Bronchial epithelial cell (primary cell): ENCODE measurements at places on chromosomes 1 and 21. TPM values are rescaled to one million over a fixed set of nuclear protein-coding genes. Genes with fewer than 3 reads are reported as not detected.

GRCh38 chr1:89724369-89725010, 91.6 kb downstream of the LRRC8C start:
- peak; percentile 93 for DNase-seq

GLUL gene
- 344 and 510 TPM in 2 replicates for total RNA-seq

GRCh38 chr1:56491441-56491840, 87.9 kb downstream of the PLPP3 start:
- peak; percentile 34 for DNase-seq

- DNase-seq, result no peak
Measured at GRCh38 chr1:6099787-6100765, 54.4 kb downstream of the KCNAB2 start.

DNA sequence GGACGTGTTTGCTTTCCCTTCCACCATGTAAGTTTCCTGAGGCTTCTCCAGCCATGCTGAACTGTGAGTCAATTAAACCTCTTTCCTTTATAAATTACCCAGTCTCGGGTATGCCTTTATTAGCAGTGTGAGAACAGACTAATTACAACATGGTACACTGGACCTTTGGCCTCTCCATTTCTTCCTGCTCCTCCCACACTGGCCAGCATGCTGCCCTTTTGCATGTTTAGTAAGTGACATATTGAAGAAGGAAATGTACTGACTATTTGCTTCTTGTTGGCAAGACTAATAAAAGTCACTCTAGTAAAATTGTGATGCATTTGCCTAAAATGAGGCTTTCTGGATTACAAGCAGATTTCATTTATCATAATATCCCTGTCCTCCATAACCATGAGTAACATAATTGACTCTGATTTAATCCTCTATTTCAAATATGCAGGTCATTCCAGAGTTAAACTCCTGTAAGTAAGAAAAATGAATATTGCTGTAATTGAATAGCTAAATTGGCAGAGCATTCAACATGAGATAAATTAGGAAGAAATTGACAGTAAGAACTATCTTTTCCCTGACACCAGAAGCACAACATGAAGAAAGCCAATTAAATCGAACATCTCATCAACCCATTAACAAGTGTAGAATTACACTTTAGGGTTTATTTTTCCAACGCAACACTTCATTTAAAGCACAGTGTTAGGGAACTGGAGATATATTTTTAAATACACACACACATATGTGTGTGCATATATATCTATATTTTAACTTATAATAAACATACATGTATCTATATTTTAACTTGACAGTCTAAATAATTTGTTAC, 427.8 kb upstream of the ZP4 start:
- DNase-seq, result no peak

DNA sequence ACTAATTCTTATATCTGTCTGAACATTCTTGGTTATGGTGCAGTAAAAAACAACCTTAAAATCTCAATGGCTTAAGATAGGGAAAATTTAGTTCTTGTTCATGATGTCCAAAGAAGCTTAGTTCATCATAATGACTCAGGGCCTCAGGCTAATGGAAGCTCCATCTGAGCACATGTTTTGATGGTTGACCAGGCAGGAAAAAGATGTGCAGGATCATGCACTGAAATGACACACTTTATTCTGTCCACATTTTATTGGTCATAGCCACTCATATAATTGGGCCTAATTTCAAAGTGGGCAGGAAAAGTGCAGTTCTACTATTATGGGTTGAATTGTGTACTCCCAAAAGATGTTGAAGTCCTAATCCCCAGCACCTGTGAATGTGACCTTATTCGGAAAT, 198.2 kb downstream of the CENPF start:
- peak; percentile 12 for DNase-seq

RAB4A gene
- 33.4 and 39.0 TPM in 2 replicates for total RNA-seq

DNA sequence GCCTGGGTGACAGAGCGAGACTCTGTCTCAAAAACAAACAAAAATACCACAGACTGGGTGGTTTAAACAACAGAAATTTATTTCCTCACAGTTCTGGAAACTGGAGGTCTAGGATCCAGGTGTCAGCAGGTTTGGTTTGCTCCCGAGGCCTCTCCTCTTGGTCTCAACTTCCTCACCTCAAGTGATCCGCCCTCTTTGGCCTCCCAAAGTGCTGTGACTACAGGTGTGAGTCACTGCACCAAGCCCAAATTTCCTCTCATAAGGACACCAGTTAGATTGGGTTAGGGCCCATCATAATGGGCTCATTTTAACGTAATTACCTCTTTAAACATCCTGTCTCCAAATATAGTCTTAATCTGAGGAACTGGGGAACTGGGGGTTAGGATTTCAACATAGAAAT, 35.5 kb downstream of the MFSD2A start:
- peak; percentile 91 for DNase-seq

VHLL gene
- 0.26 and 0.77 TPM in 2 replicates for total RNA-seq

DNA sequence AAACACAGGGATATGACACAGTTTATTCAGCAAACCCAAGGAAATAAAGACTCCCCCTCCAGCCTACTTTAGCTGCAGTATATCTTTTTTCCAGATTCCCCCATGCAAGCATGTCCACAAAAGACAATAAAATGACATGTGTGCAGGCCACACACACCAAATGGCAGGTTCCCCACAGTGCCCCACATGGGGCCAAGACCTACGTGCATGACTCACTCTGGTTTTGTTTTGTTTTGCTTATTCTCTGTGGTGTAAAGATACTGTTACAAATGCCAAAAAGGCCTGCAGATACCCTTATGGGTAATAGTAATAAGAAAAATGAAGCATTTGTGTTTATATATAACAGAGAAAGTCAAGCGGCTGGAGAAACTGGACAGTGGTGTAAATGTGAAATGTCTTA, 71.6 kb downstream of the RD3 start:
- peak; percentile 14 for DNase-seq

PIK3R3 gene
- 1.8 and 4.0 TPM in 2 replicates for total RNA-seq

DNA sequence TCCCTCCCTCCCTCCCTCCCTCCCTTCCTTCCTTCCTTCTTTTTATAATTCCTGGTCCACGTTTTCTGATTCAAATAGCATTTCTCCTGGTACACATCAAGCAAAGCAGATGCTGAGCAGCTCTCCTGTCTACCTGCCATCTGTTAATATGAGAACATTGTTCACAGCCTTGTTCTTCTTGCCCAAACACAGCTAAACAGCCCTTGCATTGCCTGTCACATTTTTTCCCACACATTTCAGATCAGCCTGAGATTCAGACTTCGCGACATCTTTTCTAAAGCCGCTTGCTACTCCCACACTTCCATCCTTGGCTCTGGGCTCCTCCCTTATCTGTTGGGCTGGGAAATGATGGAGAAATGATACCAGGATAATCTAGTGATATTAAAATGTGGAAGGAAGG, 200.5 kb downstream of the PCP4 start:
- no peak for DNase-seq

CAPN8 gene
- total RNA-seq, result under 0.01 and 0.26 TPM in 2 replicates

GRCh38 chr1:16145662-16146278, 10.1 kb downstream of the EPHA2 start:
- DNase-seq, result peak; percentile 82

DNA sequence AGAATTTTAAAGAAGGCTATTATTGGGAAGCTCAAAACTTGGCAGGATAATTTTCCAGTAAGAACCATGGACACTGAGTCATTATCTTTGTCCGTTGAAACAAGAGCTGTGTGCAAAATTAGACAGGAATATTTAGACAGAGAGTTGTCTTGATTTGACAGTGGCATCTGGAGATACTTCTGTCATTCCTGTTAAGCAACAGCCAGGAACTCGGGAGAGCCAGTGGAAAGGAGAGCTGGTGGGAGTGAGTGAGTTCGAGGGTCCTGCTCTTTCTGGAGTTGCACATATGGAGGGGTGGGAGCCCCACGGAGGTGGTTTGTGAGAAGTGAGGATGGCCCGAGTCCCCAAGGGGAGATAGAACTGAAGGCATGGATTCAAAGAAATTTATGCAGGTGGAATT, 3.1 kb downstream of the COQ8A start:
- no peak for DNase-seq

- DNase-seq, result peak; percentile 89
Measured at GRCh38 chr1:178282949-178283367, 189.1 kb downstream of the RASAL2 start.

DNA sequence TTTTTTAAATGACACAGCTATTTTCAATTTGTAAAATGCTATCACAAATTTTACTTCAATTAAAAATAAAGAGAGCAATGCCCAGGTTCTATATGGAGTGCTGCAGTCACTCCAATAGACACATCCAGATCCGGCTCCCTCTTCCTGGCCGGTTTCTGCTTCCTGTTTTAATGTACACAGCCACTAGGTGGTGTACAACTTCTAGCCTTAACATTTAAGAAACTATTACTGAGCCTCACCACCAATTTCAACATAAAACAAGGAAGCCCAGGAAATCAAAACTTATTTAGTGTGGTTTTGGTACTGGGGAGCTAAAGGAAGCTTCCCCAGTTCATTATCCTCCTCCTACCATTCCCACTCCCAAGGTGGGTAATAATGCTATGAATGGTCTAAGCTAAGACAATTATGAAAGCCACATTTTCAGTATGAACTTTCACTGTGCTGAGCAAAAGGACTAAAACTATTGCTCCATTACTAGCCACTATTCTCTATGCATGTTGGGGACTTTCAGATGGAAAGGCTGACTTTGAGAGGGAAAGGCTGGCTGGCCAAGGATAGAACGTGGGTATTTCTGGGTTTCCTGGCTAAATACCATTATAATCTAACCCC, 25.5 kb upstream of the MTMR11 start:
- peak; percentile 76 for DNase-seq

RORC gene
- total RNA-seq, result 0.26 and 2.8 TPM in 2 replicates

DNA sequence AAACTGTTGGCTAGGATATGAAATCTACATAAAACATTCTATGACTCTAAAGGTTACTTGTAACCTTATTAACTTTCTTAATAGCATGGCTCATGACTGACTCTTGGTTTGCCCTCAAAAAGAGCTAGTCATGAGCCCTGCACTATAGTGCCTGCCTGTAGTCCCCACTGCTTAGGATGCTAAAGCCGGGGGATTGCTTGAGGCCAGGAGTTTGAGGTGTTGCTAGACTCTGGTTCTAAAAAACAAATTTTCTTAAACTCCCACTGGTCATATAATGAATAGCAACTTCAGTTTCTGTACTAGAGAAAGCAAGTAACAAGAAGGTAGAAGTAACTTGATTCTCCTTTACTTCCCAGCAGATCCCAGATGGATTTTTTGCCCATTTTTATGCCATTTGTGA, 15.8 kb upstream of the NEXN start:
- DNase-seq, result no peak

- DNase-seq, result no peak
Measured at GRCh38 chr21:37468909-37469308, 102.3 kb downstream of the DYRK1A start.

- no peak for DNase-seq
Measured at GRCh38 chr1:20442920-20443625, 42.9 kb downstream of the CAMK2N1 start.

GRCh38 chr1:20165522-20165951, 20.4 kb upstream of the UBXN10 start:
- DNase-seq, result peak; percentile 8

FAM72D gene
- 0.13 TPM in 1 of 2 replicates, not detected in the other for total RNA-seq

DNA sequence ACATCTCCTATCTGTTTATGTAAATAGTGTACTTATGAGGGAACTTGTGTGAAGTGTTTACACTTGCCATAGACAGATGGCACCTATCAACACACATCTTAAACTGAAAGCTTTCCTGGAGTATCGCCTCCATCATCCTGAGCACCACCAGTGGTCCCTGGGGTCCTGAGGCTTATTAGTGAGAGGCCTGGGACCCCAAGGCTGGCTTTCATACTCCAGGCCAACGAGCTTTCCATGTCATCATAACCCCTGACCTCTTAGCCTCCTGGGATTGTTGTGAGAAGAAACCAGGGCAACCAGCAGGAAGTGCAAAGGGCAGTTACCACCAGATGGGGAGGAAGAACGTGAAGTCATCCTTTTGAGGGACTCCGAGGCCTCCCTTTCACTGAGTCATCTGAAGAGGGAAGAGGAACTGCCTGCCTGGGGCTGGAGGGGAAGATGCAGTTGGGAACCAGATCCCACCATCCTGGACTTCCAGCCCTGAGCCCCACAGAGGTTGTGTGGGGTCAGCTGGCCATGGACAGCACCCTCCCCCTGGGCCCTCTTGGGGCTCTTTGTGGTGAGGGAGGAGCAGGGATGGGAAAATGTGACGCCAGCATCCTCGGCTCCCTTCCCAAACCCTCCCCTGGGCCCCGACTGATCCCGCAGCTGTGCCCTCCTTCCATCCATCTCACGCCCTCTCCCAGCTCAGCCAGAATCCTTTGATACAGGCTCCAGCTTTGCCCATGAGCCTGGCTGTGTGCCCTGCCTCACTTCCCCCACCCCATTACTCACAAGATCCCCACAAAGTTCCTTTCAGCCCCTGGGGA, 5.8 kb downstream of the INKA2 start:
- DNase-seq, result peak; percentile 38

GRCh38 chr1:183537405-183537804, 52.9 kb downstream of the NCF2 start:
- DNase-seq, result no peak

DNA sequence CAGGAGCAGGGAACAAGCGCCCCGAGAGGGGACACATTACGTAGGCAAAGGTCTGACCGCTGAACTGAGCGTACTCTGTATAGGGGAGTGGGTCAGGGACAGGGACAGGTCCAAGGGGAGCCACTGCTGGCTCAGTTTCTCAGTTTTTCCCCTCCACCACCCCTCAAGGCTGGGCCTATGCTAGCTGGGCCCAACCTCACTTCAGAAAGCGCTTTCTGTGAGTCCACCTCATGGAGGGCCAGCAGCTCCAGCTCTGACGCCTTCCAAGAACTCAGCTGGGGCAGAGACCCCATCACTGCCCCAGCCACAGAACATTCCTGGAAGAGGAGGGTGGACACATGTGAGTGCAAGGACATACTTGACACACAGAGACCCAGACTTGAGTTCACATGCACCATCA, 242.0 kb downstream of the FOXD2 start:
- no peak for DNase-seq

PAQR6 gene
- 0.26 and 1.3 TPM in 2 replicates for total RNA-seq

DNA sequence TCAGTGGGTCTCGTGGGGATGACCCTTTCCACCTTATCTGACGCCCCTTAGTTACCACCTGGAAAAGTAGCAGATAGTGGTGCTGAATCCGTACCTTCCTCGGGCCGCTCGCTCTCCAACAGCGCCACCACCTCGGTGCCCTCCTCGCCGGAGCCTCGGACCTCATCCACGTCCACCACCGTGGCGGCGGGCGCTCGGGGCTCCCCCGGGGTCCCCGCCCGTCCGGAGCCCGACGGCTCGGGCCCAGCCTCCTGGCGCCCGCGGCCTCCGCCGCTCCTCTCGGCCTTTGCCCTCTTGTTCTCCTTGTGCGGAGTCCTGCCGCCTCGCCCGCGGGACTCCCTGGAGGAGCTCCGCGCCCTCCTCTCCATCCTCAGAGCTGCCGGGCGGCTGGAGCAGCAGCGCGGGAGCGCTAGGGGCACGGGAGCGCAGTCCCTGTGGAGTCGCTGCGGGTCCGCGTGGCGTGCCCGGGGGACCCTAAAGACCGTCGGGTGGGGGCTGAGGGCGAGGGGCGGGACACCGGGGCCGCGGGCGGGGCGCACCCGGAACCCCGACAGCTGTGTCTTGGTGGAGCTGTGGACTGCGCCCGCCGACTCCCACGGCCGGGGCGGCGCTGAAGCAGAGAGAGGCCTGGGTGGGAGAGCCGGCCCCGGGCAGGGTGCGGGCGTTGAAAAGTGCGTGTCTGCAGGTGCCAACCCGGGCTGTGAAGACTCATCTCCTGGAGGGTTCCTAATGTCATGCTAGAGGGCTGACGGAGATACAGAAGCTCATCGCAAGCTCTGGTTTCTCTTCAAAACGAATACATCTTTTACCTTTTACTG, at the start of gene NPHS2:
Gene NPHS2, minus strand, starts transcription at position 452 of the 818 bp plus-strand sequence. Its CDS starts 84 bp downstream, at position 368.
- no peak for DNase-seq

GRCh38 chr1:84855168-84855567, 37.8 kb downstream of the LPAR3 start:
- DNase-seq, result peak; percentile 82

SYCP1 gene
- not detected in 2 replicates for total RNA-seq

GRCh38 chr1:206486995-206487788, 16.9 kb downstream of the IKBKE start:
- DNase-seq, result no peak

JTB gene
- 181 and 183 TPM in 2 replicates for total RNA-seq
